Myocyte (in vitro differentiated cells): ENCODE measurements at places on chromosomes 2 and 18.
A peak's percentile ranks its signal among the peaks of the same experiment; 100 is the strongest.

DNA sequence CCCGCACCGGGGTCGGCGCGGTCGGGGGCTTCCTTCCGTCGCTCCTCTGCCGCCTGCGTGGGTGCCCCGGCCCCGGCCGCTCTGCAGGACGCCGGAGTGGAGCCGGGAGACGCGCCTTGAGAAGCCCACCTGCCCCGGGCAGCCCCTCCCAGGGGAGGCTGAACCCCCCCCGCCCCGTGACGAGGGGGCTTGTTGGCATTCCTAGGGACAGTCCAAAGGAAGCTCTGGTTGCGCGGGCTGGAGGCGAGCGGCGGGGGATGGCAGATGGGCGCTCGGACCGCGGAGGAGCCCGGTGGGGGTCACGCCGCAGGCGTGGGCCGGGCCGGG lies 133.5 kb upstream of the MGAT5 start:
- DNase-seq: peak; percentile 24

- no peak for DNase-seq
These were observed 5.6 kb downstream of the DSC1 start for GRCh38 chr18:31156821-31157763.

DNA sequence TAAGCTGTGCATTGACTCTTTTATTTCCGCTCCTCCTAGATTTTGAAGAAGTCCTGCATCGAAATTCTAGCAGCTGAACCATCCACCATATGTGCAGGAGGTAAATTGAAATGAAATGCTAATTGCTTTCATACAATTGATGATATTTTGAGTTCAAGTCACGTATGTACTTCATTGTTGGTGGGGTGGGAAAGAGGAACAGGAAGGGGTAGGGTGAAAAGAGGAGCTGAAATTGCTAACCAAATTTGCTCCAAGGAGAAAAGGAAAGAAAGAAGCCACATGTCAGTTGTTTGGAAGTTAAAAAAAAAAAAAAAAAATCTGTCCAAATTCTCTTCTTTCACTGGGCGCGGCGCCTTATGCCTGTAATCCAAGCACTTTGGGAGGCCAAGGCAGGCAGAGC lies 77.8 kb downstream of the ANTXR1 start:
- DNase-seq: no peak

DNA sequence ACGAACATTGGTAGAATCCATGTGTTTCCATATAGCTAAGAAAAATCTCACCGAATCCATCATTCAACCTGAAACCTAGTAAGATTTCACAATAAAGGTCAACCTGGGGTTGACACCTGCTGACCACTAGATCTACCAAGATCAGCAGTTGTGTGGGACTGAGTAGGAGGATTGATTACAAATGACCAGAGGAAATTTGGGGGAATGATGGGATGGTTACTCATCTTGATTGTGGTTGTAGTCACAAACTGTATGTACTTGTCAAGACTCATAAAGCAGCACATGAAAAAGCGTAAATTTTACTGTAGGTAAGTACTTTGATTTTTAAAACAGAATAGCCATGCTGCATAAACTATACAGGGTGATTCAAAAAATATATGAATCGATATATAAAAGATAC lies 14.7 kb downstream of the DAPL1 start:
- no peak for DNase-seq

DNA sequence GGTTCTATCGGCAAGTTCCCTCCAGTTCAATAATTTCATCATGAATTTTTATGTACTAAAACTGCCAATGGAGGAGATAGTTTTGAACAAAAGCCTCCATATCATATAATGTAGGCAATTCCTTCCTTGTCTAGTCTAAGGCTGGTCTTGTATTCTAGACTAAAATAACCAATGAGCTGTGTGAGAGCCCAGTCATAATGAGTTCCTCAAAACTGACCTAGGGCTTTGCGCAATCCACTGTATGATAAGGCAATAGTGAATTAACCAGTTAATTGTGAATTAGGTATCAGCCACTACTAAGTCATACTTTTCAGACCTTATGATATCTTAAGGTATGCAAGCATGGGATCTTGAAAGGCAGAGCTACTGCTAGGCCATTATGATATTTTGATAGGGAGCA lies 7.6 kb upstream of the UXS1 start:
- no peak for DNase-seq

DNA sequence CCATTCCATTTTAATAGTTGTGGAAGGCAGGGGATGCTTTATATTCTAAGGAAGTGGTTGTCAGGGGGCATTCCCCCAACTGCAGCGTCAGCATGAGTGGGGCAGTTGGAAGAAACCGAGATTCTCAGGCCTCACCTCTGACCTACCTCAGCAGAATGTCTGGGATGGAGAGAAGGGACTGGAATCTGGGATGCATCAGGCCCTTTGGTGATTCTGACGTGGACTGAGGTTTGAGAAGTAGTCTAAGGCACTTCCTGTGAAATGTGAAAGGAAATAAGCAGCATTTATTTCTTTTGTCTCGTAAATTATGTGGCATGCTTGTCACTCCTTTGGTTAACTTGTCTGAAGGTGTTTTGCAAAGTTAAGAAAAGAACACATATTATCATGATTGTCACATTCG lies 540.7 kb upstream of the NETO1 start:
- no peak for DNase-seq

DNA sequence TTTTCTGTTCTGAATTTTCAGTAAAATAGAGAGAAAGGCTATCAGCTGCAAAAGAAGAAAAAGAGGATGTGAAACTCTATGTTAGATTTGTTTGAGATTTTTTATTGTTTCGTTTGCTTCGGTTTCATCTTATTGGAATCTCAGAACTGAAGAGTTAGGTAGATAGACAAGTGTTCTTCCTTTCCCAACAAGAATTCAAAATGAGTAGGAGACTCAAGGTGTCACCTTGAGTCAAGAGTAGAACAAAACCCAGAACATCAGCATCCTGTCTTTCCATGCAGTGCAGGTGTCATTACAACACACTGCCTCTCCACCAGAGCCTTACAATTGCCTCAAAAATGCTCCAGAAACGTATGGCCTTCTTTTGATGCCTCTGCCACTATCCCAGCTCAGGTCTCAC lies 21.1 kb downstream of the NBAS start:
- DNase-seq: no peak

DNA sequence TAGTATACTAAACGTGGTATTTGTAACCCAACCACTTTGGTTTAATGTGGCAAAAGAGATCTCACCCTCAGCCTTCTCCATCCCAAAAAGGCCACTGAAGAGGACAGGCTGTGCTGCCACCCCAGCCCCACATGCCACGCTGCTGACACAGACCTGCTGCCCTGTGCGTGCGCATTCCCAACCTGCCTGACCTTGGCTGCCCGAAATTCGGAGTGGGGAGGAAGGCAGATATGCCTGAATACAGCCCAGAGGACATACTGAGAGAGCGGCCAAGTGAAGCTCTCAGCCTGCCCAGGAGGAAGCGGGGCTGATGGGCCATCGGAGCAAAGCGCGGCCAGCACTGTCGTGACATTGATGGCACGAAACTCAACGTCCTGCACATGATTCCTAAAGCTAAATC lies 70.0 kb downstream of the HDAC4 start:
- no peak for DNase-seq

DNA sequence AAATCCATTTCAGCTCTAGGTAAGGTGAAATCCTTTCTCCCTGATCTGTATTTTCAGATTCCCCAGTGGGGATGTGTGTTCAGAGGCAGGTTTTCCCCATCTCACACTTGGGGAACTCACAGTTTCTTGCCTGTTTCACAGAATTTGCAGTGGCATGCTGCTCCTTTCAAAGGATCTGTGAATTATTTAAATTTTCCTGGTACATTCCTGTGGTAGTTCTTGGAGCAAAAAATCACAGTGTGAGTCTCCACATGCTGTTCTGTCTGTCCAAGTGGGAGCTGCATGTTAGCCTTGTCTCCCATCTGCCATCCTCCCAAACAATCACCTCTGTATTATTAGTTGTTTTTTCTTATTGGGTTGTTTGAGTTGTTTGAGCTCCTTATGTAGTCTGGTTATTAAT lies 372.9 kb downstream of the ARL6IP6 start:
- DNase-seq: no peak
